Vagina (tissue), 2 donors: ENCODE measurements at places on chromosomes 13 and 19.

DNA sequence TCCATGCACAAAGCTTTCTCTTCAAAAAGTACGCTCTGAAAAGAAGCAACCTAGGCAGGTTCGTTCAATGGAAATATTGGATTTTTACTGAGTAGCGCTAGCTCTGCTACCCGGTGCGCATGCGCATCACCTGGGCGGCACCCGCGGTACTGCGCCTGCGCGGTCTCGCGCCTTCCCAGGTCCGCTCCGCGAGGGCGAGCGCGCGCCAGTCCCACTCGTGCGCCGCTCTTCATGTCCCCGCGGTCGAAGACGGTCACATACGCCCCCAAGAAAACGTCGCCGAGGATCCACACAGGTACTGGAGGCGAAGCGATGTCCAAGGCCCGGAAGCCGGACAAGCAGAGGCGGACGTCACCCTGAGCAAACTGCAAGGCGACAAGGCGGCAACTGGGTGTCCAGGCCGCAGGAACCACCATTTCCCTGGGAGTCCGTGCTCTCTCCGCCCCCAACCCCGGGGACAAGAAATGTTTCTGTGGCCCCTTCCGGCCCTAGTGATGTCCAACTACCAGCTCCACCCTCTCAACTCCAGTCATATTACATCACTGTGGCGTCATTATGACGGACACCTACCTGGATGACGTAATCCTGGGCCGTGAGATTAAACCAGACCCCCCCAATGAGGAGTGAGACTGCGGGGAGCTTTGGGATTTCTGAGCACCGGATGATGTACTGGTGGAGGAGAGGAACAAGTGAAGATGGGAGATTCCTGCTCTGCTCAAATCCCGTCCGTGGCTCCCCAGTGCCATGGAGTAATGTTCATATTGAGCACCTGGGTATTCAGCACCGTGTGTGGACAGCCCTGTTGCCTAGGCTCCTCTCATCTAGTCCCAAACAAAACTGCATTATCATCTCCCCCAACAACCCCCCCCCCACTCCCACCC, 4.8 kb upstream of the KCNC3 start:
- no peak for DNase-seq

DNA sequence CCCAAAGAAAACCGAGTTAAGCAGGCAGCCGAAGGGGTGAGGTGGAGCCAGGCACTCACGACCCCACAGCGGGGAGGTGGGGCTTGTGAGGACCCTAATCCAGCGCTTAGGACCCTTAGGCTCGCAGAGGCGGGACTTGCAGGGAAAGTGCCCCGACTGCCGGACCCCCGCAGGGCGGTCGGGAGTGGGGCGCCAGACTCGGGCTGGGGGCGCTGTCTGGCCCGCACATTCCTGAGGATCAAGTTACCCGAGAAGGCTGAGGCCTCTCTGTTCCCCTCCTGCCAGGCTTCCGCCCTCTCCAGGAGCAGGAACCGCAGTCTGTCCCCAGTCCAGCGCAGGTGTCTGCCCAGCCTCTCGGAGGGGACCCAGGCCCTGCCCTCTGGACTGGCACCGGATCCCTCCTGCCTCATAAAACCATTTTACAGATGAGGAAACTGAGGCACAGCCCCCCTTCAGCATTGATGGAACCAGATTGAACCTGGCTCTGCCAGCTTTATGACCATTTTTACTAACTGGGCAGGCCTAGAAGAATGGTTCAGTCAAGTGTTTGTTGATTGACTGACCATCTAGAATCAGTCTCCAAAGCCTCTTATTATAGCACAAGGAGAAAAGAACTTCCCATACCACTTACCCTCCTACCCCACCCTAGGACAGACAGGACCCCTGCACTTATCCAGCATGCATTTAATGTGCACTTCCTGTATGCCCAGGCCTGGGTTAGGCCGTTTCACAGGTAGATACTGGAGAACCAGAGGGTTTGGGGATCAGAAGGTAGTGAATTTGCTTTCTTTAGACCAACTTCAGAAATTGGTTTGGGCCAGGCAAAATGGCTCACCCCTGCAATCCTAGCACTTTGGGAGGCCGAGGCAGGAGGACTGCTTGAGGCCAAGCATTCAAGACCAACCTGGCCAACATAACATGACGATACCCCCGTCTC, 6.7 kb upstream of the JUND start:
- no peak for DNase-seq

GRCh38 chr13:97328222-97328790, 105.7 kb upstream of the RAP2A start:
- no peak for DNase-seq

DNA sequence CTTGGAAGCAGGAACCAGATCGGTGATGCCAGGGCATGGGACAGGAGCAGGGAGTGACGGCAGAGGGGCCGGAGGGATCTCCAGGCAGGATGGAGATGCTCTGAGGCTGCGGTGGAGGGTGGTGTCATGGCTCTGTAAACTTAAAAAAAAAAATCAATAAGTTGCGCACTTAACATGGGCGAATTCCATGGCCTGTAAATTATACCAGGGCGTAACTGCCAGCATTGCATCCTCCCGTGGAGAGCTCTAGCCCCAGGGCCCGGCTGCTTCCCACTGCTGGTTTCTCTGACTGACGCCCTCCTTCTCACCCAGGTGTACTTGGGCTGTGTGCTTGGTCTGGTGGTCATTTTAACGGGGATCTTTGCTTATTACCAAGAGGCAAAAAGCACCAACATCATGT, 8.7 kb downstream of the ATP12A start:
- DNase-seq, result no peak

- DNase-seq, result no peak
These were observed 11.6 kb downstream of the NFILZ start for GRCh38 chr19:8641908-8642547.

DNA sequence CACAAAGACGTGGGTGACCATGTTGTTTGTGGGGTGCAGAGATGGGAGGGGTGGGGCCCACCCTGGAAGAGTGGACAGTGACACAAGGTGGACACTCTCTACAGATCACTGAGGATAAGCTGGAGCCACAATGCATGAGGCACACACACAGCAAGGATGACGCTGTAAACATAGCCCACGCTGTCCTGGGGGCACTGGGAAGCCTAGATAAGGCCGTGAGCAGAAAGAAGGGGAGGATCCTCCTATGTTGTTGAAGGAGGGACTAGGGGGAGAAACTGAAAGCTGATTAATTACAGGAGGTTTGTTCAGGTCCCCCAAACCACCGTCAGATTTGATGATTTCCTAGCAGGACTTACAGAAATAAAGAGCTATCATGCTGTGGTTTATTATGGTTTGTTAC, 5.6 kb downstream of the KLK2 start:
- no peak for DNase-seq

DNA sequence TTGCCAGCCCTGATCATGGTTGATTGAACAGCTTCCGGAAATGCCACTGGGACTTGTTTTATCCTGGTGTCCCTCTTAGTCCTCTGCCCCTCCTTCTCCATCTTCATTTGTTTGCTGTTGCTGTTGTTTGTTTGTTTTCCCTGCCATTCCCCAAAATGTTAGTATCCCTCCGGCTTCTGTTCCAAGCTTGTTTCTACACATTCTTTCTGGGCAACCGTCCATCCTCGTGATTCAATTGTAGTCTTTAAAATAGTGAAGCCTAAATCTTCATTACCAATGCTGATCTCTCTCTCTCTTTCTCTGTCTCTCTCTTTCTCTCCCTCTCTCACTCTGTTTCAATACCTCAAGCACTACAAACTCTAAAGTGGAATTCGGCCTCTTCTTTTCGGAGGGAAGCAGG, 649.3 kb upstream of the ARGLU1 start:
- DNase-seq, result no peak

DNA sequence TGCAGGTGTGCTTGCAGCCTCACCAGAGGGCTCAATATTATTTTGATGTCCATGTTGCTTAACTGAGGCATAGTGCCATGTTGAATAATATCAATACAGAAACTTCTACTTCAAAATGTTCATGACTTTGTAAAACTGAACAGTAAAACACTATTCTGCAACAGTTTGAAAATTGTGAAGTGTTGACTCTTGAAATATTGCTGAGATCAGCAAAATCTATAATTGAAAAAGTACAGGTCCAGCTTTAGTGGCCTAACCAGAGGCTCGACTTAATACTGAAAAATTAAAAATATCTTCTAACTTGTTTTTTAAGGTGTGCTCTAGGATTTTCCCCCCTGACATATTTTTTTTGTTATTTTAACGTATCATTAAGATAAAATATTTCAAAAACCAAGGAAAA, 1460.7 kb downstream of the EFNB2 start:
- no peak for DNase-seq

GRCh38 chr13:113997845-113998751, 24.2 kb upstream of the C13orf46 start:
- DNase-seq, result no peak

- no peak for DNase-seq
These were observed 37.6 kb downstream of the SOX21 start for GRCh38 chr13:94674609-94675348.

DNA sequence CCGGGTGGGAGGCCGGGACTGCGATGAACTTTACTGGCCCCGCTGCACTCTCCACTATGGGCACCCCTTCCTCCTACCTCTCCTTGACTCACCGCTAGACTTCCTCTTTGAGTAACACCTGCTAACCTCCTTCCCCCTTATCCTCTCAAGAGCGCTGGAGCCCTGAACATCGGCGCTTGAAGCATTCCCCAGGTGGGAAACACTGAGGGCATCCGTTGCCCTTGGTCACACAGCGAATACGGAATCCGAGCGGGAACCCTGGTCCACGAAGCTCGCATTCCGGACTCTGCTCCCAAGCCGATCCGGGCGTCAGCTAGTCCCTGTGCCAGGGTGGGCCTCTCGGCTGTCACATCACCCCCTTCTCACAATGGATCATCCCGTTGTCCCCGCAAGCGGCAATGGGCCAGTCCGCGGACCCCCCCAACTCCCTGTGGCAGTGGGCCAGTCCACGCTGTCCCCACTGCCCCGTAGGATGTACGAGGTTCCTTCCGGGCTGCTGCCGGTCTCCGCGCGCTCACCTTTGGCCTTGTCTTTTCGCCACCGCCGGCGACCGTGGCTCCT, 4.2 kb downstream of the LIPE start:
- no peak for DNase-seq

DNA sequence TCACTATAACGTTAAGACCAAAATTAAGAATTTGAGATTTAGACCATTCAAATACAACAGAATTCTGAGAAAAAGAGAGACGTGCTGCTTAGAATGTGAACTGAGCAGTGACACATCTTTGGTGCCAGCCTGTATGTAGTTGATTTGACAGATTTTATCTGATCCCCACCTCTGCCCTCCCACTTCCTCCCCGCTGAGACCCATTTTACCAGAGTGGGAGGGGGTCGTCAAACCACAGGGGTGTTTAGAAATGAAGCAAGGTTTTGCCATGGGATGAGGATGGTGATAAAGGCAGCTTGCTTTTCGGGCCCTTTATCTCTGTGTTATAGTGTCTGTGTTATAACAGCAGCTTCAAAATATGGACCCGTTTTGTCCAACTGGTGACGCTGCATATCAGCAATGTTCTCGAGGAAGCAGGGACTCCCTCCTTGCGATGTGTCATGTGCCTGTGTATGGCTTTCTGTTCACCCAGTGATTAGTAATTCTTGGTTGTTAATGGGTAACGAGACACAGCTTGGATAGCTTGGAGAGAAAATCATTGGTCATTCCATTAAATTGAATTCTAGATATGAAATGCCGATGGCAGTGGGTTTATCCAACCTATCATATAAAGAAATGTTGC, 125.0 kb downstream of the HS6ST3 start:
- no peak for DNase-seq

DNA sequence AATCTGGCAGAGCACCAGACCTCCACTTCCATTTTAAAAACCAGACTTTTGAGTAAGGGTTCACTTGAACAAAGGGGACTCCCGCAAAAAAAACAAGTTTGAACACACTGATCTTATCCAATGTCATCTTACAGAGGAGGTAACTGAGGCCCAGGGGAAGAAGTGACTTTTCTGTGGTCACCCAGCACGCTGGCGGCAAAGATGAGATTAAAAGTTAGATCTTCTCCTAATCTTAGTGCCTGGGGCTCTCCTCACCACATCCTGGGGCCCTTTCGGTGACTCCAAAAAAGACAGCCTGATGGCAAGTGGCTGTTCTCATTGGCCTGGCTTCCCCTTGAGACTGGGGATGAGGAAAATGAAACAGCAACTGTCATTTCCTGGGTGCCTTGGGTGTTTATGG, 101.8 kb upstream of the ZNF98 start:
- DNase-seq, result no peak

DNA sequence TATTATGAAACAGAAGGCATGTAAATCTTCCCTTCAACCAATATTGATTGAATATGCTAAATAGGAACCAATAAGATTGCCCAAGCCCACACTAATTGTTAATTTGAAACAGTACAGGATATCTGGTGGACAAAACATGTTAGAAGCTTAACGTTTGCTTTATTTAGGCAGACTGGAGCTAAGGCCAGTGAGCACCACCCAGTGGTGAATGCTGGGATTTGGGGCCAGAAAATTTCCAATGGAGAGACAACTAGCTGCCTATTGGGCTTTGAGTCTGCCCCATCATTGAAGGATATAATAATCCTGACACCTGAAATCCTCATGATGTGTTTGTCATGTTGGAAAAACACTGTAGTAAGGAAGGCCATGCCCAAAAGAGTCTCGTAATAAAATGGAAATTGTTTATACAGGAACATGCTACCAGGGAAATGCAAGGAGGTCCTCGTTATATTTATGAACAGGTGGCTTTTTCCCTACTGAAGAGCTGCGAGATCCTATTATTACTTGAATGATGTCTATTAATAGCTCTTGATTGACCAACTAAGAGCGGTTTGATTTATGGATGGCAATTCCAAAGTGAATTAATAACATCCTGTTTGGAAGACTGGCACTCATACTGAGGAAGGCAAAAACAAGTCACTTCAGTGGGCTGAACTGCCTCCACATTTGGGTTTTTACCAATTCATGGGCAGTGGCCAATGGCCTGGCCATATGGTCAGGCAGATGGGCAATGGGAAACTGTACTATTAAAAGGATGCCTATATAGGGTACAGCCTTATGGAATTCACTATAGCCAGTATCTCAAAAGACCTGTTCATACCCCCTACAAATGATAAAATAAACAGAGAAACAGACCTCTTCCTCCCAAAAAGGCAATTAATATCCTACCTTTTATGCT, 8.7 kb downstream of the SIGLECL1 start:
- DNase-seq, result no peak

DNA sequence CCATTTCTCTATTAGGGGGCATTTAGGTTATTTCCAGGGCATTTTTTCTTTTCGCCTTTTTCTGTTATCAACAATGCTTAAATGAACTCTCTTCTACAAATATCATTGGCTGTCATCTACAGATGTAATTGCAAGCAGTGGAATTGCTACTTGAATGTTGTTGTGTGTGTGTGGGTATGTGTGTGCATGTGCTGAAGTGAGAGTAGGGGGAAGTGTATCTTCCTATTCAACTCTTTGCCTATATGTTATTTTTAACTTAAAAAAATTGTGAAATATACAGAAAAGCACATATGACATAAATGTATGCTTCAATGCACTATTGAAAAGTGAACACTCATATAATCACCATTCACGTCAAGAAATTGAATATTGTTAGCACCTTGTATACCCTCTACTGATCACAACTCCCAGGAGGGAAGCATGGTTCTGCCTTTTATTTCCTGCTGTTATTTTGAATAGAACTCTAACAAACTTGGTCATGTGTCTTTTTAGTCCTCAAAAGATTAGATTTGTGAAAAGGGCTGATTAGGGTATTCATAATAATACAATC, 24.7 kb downstream of the WDFY2 start:
- no peak for DNase-seq
